ENCODE measurements at places on chromosomes 7 and 10.

GRCh38 chr10:78278058-78278404, 244.4 kb downstream of the RPS24 start:
- DNase-seq = no peak

DNA sequence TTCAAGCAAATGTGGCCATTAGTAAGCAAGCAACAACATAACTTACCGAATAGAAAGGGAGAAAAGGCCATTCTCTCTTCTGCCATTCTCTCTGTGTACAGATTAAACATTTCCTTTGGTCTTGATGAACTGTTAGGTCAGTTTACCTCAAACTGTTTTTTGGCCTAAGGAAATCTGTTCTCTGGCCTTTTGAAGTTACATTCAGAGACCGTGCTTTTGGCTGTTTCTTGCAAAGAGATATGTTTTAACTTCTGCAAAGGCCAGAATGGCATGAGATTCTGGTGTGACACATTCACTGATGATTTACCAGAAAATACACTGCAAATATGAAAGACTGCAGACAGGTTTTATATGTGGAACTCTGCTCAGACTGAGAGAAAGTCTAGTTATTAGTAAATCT, 22.2 kb downstream of the AHR start:
- DNase-seq = no peak

GRCh38 chr10:101693978-101694673, 844 bp downstream of the FBXW4 start:
- DNase-seq = peak; percentile 28

DNA sequence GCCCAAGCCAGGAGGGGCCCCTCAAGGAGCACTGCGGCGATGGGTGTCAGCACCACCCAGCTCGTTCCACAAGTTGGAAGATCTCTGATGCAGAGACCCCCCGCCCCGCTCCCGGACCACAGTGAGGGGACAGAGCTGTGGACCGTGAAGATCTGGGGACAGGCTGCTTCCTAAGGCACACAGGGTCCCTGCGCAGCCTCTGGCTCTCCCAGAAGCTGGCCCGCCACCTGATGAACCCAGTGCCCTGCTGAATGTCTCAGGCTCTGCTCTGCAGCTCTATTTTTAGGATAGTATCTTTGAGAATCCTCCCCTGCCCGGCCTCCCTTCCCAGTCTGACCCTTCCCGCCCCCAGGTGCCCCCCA, 29.7 kb downstream of the GBX1 start:
- DNase-seq = no peak

- no peak for DNase-seq
Measured at GRCh38 chr10:28775773-28776172, 98.5 kb downstream of the BAMBI start.

- DNase-seq = no peak
Measured at GRCh38 chr10:4684434-4684833, 141.6 kb upstream of the AKR1E2 start.

DNA sequence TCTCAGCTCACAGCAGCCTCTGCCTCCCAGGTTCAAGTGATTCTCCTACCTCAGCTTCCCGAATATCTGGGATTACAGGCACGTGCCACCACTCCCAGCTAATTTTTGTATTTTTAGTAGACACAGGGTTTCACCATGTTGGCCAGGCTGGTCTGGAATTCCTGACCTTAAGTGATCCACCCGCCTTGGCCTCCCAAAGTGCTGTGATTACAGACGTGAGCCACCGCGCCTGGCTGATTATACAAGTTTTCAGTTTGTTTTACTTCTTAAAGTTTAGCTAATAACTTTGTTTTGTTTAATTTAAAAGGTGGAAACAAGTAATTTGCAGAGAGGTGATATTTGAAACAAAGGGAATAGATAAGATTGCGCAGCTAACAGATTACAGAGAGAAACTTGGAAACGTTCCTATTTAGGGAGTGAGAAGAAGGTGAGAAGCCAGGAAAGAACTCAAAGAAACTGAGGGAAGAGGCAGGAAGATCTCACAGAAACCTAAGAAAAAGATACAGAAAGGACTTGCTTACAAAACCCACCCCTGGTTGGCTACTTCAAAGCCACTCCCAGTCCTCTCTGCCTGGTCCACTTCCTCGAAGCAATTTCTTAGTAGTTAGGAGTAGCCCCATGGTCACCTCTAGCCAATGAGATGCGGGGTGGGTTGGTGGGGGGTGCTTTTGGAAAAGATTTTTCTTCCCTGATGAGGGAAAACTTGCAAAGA, 15.0 kb upstream of the PDLIM1 start:
- no peak for DNase-seq
